ENCODE measurements at places on chromosomes 16 and 17.

GRCh38 chr16:1914084-1914608, 4.1 kb downstream of the HS3ST6 start:
- DNase-seq = no peak

DNA sequence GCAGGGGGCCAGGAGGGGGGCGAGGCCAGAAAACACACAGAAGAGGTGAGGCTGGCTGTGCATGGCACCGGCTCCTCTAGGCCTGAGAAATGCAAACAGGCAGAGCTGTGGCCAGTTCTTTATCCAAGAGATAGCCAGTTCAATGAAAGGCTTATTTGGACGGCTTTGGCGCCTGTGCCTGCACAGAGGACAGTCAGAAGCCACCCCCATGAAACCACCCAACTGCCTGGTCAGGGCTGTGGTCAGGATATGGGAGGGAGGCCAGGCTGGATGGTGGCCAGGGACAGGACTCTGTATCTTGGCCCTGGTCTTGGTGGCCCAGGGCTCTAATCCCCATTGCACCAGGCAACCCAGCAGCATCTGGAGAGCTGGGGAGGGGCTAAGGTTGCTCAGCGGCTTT, 24.5 kb upstream of the GPRC5C start:
- DNase-seq = no peak

GRCh38 chr16:67312719-67313118, 13.8 kb downstream of the KCTD19 start:
- no peak for DNase-seq

DNA sequence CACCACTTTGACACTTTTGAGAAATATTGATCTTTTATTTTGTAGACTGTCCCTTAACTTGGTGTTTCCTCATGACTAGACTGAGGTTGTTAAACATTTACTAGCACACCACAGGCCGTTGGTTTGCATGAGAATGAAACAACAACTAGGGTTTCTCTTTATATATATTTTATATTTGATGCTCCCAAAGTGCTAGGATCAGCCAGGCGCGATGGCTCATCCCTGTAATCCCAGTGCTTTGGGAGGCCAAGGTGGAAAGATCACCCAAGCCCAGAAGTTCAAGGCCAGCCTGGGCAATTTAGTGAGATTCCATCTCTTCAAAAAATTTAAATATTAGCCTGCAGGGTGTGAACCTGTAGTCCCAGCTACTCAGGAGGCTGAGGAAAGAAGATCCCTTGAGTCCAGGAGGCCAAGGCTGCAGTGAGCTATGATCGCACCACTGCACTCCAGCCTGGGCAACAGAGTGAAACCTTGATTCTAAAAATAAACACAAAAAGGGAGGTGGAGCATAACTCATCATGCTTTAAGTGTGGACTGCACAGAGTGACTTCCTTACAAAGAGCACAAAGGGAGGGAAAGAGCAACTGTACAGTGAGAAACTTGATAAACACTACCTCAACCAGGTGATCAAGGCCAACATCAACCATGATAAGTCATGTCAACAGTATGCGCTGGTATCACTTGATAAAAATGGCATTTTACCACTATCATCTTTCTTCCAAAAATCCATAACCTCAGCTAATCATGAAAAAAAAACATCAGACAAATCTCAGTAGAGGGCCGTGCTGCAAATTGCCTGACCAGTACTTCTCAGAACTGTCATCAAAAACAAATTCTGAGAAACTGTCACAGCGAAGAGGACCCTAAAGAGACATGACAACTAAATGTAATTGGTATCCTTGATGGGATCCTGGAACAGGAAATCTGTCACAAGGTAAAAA, 72.8 kb upstream of the ATF7IP2 start:
- DNase-seq = no peak

DNA sequence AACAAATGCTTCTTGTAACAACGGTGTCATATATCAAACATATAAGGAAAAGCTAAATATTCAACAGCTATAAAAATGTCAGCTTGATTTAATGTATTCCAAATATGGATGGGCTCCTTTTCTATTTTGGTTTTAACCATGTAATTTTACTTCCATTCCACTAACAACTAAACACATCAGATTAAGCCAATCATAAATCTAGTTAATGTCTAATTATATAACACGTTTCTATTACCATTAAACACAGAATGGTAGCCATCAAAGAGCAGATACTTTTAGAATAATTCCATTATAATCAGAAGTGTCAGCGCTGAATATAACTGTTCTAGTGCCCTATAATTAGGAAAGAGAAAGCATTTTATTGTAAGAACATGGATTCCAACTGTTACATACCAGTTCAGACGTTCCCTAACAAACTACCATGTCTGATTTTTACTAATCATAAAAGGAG, 10.0 kb downstream of the CMC2 start:
- no peak for DNase-seq

- DNase-seq = no peak
Measured at GRCh38 chr16:9062301-9062700, 29.1 kb upstream of the HAPSTR1 start.

- DNase-seq = no peak
Measured at GRCh38 chr17:44385287-44386181, 3.9 kb downstream of the ITGA2B start.

DNA sequence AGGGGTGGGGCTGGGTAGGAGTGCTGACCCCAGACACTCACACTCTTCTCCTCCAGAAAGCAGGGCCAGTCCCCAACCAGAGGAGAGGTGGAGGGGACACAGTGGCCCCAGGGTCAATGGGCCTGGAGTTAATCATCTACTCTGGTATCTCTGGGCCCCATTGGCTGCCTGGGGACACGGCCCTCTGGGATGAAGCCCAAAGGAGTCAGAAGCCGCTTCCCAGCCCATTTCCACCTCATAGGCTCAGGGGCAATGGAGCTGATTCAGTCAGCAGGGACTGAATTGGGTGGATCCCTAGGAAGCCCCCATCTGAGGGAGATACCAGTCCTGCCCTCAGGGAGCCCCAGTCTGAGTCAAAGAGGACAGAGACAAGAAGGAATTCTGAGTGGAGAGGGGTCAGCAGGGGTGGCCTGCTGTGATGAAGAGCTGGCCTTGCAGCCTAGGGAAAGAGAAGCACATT, 2.9 kb upstream of the NAGS start:
- DNase-seq = no peak

- no peak for DNase-seq
Measured at GRCh38 chr17:12664894-12665262, 812 bp upstream of the MYOCD start.

GRCh38 chr17:56602292-56603130, 9.0 kb downstream of the NOG start:
- DNase-seq = no peak

DNA sequence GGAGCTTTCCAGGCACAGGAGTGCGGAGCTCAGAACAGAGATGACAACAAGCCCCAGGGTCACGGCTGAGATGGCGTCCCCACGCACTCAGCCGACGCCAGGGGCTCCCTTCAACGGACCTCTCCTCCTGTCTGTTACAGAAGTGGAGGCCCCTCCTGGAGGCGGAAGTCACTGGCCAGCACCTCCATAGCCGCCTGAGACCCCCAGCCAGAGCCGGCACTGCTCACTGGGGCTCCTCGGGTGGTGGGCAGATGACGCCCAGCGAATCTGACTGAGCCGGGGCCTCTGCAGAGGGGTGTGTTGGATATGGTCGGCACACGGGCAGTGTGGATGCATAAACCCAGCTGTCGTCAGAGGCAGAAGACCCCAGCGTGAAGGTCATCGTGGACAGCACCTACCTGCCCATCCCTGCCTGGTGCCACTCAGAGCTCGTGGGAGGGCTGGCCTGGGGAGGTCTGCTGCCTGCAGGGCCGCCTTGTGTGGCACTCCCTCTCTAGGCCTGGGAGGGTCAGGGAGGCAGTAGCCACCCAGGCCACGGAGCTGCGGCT, 20.0 kb downstream of the NDUFAF8 start:
- no peak for DNase-seq

DNA sequence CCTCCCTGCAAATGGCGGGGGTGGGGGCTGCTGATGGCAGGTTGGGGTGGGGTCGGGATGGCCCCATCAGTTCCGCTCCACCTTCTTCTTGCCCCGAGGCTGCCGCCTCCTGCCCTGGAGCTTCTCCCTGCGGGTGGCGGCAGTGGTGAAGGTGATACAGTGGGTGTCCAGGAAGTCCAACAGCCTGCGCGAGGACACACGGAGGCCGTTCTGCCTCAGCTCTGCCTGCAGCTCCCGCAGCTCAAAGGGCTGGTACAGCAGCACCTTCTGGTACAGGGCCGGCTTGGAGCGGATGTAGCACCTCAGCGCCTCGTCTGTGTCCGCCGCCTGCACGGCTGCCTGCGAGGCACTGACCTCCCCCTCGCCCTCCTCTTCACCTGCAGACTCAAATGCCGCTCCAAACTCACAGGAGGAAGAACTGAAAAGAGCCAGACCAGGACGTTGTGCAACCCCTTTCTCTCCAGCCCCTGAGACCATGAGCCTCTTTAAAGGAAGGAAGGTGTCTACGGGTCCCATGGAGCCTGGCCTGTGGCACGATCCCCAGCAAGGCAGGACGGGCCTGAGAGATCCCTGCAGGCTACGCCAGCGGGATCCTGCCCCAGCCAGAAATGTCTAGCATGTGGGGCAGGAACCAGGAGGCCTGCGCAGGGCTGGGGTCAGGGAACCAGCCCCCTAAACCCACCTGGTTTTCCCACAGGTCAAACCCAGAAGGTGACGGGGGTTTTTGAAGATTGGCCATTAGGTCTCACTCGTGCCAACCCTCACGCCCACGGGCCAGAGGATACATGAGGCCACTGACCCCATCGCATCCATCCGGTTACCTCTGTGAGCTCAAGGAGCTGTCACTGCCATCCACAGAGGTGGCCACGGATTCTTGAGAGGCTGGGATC, 5.3 kb upstream of the NLRC3 start:
- DNase-seq = no peak

DNA sequence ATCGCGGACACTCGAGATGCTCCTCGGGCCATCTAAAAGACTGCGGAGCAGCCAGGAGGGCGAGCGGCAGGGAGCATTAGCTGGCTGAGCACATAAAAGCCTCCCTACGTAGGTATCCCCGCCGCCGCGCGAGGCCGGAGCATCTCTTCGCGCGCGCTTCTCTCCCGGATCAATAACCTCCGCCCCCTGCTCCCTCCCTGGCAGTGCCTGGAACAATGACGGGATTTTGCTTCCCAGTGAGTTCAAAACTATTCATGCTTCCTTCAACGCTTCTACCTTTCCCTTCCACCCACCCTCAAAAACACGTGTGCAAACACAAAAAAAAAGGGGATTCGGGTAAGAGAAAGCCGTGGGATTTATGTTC, 984 bp downstream of the CENPV start:
- DNase-seq = no peak

DNA sequence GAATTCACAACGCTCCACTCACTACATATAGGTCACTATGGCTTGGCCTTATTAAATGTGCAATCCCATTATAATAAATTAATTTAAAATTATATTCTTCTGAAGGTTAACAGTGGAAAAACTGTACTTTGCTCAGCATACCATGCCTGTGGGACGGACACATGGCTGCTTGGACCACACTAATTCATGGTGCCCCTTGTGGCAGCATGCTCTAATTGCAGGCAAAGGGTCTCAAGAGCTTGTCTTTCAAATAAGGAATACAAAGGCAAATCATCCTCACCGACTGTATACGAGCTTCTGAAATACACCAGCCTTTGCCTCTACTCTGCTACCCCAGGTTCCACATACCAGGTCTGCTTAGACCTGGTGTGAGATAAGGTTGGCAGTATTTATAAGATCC, 11.7 kb downstream of the SMPD3 start:
- DNase-seq = no peak

DNA sequence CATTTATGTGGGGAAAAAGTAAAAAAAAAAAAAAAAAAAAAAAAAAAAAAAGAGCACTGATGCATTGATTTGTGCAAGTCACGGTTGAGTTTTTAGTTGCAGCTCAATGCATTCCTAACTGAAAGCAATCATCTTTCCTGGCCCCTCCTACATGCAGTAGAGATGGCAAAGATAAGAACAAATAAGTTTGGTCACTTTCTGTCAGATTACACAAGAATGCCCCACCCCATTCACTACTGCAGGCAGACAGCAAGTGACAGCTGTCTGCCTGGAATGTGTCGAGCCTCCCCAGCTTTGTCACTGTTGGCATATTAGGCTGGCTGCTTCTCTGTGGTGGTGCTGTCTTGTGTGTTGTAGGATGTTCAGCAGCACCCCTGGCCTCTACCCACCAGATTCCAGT, 243.5 kb downstream of the FOXL1 start:
- DNase-seq = no peak

GRCh38 chr17:71438631-71439146, 682.1 kb upstream of the SOX9 start:
- peak; percentile 49 for DNase-seq

DNA sequence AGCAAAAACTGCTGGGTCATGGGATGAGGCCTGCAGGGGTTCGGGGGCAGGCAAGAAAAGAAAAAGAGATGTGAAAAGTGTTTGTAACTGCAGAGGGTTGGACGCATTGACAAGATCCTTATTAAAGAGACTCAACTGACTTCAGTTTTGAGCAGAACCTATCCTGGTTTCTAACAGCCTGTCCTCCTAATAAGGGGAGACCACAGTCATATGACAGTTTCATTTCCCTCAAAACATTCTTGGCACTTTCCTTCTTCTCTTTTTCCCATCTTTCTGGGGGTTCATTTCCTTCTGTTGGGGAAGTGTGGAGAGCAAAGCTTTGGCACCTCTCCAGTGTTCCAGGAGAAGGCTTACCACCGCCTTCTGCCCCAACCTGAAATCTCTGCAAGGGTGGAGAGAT, 118.5 kb downstream of the MAF start:
- DNase-seq = no peak

- no peak for DNase-seq
Measured at GRCh38 chr16:53960954-53961616, 257.1 kb downstream of the FTO start.

DNA sequence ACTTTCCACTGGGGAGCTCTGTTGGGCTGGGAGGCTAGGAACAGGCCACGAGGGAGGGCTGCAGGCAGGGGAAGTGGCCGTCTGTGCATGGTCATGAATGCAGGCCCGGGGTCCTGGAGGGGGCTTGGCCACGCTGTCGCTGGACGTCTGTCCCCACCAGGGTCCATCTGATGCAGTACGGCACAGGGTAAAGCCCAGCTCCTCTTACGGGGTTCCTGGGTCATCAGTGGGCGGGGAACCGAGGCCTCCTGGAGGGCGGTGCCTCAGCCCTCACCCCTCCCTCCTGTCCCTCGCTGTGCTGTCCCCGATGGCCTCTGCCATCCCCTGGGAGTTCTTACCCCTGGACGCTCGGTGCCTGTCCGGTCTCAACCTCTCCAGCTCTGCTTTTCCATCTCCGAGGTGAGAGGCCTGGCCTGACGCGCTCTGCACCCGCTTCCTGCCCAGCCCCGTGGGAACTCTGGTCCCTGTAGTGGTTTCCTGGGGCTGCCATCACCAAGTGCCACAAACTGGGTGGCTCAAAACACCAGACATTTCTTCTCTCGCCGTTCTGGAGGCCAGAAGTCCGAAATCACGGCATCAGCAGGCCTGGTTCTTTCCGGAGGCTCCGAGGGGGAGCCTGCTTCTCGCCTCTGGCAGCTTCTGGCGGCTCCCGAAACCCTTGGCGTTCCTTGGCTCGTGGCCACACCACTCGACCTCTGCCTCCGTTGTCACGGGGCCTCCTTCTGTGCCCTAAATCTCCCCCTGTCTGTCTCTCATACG, 182.8 kb downstream of the SEC14L1 start:
- DNase-seq = no peak

GRCh38 chr17:4536742-4537411, 18.3 kb downstream of the MYBBP1A start:
- no peak for DNase-seq

All from NCI-H2107 (cell line).